HTR-8/SVneo (cell line): ENCODE measurements at places on chromosomes 7 and 10.
A peak's percentile ranks its signal among the peaks of the same experiment; 100 is the strongest.

GRCh38 chr7:135803143-135803542, 54.5 kb upstream of the FAM180A start:
- no peak for DNase-seq

GRCh38 chr10:78278058-78278404, 244.4 kb downstream of the RPS24 start:
- no peak for DNase-seq

- no peak for DNase-seq
Observed at GRCh38 chr10:42983591-42983990, 93.3 kb upstream of the RET start.

DNA sequence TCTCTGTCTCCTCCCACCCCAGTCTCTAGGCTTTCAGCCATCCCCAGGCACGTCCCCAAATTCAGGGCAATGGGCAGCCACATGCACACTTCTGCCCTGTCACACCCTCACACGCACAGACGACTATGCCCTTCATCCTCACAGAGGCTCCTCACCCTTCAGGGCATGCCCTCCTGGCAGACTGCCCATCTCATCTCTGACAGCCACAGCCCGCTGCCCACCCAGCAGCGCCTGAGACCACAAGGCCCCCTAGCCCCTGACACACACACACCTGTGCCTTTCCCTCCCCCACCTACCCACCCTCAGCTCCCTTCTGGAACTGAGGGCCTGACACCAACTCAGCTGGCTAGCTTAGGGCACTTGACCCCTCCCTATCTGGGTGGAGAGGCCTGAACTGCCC, 23.0 kb upstream of the SLC29A3 start:
- DNase-seq = no peak

- DNase-seq = no peak
Observed at GRCh38 chr7:1367501-1368183, 91.6 kb downstream of the MICALL2 start.

DNA sequence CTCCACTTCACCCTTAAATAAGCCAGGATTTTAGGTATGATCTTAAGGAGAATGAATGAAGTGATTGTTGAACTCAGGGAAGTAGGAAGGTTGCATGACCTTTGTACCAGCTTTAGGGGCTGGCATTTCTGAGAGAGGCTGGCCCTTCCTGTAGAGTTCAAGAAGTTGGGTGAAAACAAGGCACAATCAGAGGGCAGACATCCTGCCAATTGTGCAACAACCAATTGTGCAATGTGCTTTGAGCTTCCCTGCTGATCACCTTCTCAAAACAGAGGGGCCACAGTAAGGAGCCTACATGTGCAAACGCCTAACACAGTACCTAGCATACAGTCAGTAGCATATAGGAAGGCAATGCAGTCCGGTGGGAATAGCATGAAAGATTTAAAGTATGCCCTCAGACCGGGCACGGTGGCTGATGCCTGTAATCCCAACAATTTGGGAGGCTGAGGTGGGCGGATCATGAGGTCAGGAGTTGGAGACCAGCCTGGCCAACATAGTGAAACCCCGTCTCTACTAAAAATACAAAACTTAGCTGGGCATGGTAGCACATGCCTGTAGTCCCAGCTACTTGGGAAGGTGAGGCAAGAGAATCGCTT, 5.4 kb downstream of the CPVL start:
- DNase-seq = no peak

- DNase-seq = no peak
Observed at GRCh38 chr7:4406288-4407058, 275.6 kb upstream of the FOXK1 start.

DNA sequence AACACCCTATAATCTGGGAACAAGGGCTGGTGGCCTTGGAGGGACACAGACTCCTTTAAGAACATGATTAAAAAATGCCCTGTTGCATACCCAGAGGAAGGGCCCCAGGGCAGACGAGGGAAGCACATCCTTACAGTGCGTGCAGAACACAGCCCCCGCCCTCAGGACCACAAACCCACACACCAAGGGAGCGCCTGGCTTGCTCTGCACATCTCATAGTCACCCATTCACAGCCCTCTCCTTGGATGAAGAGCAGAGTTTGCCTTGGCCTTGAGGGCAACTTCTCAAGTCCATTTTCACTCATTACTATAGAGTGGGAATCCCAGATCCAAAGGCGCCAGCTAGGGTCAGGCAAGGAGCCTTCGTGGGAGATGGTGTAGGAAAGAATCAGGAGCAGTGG, 6.3 kb upstream of the VSIR start:
- no peak for DNase-seq

DNA sequence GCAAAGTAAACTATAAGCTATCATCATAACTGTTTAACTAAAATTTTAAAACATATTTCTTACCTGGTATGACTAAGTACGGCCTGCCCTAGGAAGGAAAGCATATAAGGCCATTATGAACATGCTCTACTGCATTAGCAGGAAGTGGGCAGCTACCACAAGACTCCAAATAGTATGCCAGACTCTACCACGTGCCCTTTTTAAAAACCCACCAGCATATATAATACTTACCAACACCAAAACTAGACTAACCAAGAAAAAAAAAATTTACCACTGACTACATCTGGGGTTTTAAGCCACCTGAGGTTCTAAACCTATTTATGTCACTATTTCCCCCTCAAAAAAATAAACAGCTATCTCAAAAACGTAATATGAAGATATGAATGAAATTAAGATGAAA, 30.1 kb downstream of the NUDCD3 start:
- DNase-seq = no peak

GRCh38 chr7:7639421-7639820, 1.1 kb upstream of the UMAD1 start:
- DNase-seq = no peak

DNA sequence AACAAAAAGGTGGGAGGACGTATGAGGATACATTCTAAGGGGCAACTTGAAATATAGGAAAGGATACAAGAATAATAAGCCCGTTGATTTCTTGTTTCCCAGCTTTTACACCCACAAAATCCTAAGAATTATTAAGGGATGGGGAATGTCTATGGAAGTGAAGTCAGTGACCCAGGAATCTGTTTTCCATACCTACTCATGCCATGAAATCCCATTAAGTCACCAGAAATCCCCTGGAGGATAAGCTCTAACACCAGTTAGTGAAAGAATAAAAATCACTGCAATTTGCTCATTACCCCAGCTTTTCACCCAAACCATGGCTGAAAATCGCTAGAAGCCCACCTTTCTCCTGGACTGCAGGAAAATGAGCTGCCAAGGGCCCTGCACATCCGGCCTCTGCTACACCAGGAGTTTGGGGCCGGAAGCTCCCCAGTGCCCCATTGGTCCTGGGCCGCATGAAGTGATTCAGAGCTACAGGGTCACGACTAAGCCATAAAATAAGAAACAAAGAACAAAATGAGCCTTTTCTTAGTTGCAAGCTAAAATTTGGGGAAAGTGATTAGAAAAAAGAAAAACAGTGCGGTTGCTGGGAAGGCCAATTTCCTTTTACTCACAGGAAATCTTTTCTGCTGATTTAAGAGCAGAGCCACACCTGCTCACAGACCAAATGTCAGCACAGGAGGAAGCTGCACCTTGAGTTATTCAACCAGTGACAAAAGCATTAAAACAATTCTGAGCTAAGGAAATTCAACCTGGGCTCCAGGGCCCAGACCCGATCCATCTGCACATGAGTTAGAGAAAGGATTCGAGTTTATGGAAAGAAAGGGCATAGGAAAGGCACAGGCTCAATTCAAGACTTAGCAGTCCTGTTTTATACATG, 40.3 kb downstream of the HIPK2 start:
- no peak for DNase-seq

- no peak for DNase-seq
Observed at GRCh38 chr7:137946011-137946410, 55.9 kb downstream of the CREB3L2 start.

GRCh38 chr10:68330852-68331454, 911 bp upstream of the HNRNPH3 start:
- no peak for DNase-seq

GRCh38 chr7:114852293-114852692, 69.6 kb upstream of the MDFIC start:
- DNase-seq = no peak

DNA sequence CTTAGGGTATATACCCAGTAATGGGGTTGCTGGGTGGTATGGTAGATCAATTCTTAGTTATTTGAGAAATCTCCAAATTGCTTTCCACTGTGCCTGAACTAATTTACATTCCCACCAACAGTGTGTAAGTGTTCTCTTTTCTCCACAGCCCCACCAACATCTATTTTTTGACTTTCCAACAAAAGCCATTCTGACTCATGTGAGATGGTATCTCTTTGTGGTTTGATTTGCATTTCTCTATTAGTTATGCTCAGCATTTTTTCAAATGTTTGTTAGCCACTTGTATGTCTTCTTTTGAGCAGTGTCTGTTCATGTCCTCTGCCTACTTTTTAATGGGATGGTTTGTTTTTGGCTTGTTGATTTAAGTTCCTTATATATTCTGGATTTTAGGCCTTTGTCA, 66.4 kb downstream of the MGAM2 start:
- DNase-seq = no peak

DNA sequence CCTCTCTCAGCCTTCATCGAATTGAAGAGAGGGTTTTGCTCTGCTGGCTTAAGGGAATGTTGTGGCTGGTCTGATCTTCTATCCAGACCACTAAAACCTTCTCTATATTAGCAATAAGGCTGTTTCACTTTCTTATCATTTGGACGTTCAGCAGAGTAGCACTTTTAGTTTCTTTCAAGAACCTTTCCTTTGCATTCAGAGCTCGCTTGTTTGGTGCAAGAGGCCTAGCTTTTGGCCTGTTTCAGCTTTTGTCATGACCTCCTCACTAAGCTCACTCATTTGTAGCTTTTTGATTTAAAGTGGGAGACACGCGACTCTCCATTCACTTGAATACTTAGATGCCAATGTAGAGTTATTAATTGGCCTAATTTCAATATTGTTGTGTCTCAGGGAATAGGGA, 3.9 kb downstream of the MPP7 start:
- no peak for DNase-seq

DNA sequence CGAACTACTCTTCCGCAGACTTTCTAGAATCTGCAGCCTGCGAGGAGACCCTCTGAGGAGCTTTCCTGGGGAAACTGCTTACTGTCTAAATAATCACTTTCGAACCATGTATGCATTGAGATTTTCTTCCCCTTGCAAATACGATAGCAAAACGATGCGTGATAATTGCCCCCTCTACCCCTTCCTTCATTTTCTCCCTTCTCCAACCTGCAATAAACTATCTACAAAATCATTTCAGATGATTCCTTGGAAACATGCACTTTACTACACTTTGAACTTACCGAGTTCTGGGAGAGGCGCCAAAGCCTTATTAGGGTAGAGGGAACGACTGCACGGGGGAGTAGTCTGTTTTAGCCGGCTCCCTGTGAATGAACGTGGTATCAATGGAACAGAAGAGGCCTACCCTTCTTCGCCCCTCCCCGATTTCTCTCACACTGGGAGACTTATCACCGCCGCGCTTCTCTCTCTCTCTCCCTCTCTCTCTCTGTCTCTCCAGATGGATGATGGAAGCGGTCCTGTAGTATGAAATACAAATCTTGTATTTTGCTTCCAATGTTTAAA, at the start of gene FGFBP3:
TSS of gene FGFBP3 (minus strand) at position 370 of the 561 bp plus-strand sequence. CDS start 517 bp downstream, outside the sequence.
- DNase-seq = peak; percentile 35

DNA sequence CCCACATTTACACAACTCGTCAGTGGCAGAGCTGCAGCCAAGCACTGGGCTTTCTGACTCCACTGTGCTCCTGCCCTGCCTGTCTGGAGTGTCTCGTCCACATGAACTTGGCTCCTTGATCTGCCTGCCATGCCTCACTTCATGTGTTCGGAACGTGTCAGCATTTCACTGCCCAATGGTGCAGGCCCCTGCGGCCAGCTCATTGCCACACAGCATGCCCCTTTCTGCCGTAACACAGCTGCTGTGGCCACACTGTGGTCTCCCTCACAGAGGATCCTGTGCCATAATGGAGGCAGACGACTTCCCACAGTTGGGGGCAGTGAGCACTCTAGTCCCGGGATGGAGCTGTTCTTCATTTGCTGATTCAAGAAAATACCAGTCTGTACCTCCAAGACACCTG, 94.2 kb upstream of the GJD4 start:
- DNase-seq = no peak

DNA sequence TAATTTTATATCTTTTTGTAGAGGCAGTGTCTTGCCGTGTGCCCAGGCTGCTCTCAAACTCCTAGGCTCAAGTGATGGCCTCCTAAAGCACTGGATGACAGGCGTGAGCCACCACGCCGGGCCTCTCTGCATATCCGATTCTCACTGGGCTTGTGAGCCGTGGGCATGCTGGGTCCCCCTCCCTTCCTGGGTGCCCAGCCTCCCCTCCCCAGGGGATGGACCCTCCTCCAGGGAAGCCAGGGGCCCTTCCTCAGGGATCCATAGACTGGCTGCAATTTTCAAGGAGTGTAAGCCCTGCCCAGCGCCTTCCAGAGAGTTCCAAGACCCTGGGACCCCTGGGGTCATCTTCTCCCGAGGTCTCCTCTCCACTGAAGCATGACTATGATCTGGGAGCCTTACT, 23.7 kb upstream of the ELFN1 start:
- no peak for DNase-seq

GRCh38 chr7:151379193-151379520, 30.7 kb downstream of the WDR86 start:
- DNase-seq = no peak

DNA sequence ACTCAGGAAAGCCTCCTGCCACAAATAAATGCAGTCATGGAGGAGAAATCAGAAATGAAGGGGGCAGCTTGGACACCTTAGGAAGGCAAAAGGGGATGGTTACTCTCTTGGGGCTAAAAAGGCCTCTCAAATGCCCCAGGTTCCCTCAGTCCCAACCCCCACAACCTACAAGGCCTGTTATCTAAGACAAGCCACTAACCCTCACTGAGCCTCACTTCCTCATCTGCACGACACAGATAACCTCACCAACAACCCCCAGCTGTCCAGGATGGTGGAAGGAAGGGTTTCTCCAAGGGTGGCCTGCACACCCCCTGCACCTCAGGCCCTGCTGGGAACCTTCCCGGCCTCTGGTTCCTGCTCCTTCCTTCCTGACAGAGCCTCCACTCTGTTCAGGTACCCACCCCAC, 29.2 kb downstream of the SORBS1 start:
- no peak for DNase-seq

GRCh38 chr7:121372376-121373010, 23.6 kb downstream of the FAM3C start:
- DNase-seq = no peak

- DNase-seq = no peak
Observed at GRCh38 chr10:127420138-127420684, 128.9 kb upstream of the NPS start.

- no peak for DNase-seq
Observed at GRCh38 chr10:28601012-28601411, 68.1 kb downstream of the WAC start.

GRCh38 chr10:92886334-92886961, 38.1 kb downstream of the EXOC6 start:
- no peak for DNase-seq

GRCh38 chr7:148626828-148627227, 36.3 kb downstream of the C7orf33 start:
- DNase-seq = no peak
